ENCODE measurements at places on chromosomes 11 and 22.

DNA sequence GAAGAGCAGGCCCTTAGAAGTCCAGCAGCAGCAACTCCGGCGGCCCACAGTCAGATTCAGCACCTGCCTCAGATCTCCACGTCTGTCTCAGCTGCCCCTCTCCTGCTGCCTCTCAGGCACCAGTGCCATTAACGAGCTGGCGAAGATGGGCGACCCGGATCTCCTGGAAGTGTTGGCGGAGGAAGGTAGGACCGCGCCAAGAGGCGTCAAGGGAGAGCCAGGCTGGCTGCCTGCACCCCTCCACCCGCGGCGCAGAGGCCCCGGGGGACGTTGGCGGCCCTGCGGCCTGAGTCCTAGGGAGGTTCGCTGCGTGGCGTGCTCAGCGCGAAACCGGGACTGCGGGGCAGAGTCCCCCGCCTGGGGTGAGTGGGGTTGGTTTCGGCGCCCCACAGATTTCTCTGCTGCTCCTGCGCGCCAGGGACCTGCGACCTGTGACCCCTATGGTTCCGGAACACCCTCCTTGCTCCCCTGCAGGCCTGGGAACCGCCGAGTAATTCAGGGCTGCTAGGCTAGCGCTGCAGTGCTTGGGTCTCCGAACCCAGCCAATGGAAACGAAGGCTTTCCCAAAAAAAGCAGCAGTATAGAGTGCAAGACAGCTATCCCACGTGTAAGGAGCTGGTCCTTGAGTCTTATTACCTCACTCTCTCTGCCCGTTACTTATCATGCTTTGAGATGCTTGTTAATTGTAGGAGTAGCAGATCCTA, 615 bp downstream of the ANO5 start:
- DNase-seq = no peak

DNA sequence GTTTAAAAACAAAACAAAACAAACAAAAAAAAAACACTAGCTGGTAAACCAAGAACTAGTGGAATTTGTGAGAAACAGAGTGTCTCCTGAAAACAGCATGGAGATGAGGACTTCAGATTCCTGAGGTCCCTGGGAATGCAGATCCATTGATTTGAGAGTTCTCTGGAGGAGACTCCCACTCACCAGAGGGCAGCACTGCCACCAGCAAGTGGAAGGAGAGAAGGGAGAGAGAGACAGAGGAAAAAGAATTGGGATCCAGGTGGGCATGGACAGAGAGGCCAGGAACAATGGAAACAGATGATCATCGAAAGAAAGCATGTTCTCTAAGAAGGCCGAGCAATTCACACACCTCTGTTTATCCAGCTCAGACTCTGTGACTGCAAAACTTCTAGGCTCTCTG, 31.8 kb downstream of the ETS1 start:
- DNase-seq = peak; percentile 19

GRCh38 chr11:104999721-105000120, 23.2 kb downstream of the CASP5 start:
- DNase-seq = no peak

DNA sequence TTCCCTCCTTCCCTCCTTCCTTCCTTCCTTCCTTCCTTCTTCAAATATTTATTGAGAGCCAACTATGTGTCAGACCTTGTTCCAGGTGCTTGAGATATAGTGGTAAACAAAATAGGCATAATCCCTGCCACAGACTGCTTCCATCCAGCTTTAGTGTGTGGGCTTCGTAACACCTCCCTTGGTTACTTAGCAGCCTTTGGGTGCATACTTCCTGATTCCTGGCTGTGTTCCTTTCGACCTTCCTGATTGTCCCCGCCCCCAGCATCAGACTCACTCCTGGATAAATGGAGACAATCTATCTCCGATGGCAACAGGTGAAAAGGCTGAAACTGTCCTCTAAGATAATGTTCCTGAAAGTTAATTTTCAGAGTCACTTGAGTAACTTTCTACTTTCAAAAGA, 13.5 kb downstream of the CCDC81 start:
- DNase-seq = no peak

GRCh38 chr11:37613031-37613430, 1015.0 kb upstream of the RAG2 start:
- peak; percentile 40 for DNase-seq

DNA sequence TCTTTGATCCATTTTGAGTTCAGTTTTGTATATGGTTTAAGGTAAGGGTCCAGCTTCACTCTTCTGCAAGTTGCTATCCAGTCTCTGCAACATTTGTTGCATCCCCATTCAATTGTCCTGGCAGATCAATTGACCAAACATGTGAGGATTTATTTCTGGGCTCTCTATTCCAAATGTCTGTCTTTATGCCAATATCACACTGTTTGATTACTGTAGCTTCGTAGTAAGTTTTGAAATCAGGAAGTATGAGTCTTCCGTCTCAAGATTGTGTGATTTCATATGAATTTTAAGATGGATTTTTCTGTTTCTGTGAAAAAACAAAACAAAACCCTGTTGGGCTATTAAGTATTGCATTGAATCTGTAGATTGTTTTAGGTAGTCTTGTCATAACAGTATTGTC, 17.0 kb downstream of the APLP2 start:
- DNase-seq = no peak

- DNase-seq = no peak
These were observed 53.4 kb upstream of the SESN3 start for GRCh38 chr11:95284057-95285052.

DNA sequence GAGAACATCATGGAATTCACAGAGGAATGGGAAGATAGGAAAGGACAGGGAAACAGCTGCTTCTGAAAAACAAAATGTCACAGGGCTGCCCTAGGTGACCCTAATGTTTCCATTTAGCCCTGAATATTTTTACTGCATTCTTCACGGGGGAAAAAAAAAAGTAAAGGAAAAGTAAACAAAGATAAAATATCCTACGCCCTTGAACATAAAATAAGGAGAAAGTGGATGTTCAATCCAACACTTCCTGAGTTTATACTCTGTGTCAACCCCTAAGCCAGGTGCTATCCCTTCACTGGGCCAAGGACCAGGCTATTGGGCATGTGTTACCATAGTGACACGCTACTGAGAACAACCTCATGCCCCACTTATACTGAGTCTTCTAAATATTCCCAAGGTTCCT, 84.7 kb downstream of the FAM76B start:
- DNase-seq = no peak

DNA sequence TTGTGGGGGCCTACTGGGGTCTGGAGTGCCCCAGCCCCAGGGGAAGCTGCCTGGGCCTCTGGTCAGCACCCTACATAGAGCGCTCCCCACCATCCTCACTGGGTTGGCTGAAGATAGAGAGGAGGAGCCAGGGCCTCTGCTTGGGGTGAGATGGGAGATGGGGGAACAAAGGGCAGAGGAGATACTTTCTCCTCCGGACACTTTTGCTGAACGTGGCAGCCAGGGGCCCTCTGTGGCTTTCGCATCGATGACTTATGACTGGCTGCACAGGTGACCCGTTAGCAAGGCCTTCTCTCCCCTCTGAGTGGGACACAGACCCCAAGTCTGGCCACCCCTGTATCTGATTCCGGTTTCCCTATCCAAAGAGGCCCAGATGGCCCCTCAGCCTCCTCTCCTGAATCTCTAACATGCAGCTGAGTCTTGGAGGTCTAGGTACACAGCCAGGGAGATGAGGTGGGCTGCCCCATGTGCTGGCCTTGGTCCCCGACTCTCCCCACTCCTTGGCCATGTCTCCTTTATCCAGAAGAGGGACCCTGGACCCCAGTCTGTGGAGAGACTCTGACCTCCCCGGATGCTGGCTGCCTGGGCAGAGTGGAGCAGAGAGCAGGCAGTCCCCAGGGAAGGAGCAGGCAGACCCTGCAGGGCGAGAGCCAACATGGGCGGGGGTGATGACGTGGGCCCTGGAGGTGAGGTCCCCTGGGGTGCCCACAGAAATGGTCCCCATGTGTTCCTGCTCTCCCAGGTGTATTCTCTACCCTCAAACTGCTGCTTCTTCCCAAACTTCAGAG, 59.3 kb upstream of the NECTIN1 start:
- DNase-seq = no peak

- DNase-seq = no peak
These were observed 11.6 kb downstream of the TST start for GRCh38 chr22:37007651-37008050.

GRCh38 chr22:30337461-30337778, 10.7 kb upstream of the TBC1D10A start:
- no peak for DNase-seq

DNA sequence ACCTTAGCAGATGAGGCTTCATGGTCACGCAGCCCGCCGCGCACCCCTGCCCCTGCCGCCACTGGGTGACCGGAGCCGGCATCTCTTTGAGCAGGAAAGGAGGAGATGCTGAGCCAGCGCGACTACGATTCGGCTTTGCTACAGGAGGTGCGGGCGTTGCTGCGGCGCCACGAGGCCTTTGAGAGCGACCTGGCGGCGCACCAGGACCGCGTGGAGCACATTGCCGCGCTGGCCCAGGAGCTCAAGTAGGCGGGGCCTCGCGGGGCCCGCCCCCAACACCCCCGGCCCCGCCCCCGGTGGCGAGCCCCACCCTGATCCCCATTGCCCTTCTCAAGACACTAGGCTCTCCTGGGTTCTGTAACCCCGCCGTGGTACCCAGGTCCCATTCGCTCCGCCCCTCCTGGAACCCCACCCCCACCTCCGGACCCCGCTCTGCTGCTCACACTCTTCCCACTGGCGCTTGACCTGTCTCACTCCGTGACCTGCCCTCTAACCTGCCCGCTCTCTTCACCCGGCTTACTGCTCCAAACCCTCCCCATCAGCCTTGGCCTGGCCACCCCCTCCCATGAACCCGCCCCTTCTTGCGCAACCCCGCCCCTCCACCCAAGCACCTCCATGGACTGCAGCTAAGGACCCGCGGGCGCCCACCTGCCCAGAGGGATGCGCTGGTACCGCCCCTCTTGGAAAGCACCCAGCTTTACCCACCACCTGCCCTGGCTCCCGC, 9.1 kb downstream of the CTSF start:
- DNase-seq = no peak

GRCh38 chr11:119635041-119635740, 93.8 kb downstream of the NECTIN1 start:
- no peak for DNase-seq

DNA sequence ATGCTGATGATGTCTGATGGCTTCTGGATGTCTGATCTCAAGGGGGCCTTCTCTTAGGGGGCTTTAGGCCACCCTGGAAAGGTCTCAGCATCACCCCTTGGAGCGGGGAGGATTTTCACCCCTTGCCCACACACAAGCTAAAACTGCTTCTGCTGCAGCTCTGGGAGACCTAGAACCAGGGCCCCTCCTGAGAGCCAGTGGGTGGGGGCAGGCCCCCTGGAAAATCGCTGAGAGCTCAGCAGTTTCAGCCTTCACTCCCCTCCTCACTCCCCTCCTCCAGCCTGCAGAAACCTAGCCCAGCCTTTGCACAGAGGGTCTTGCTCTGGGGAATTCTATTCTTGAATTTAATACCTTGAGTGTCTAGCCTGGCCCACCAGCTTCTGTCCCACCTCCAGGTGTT, 17.2 kb downstream of the CD6 start:
- no peak for DNase-seq

GRCh38 chr11:128236506-128237498, 350.6 kb downstream of the ETS1 start:
- DNase-seq = no peak

DNA sequence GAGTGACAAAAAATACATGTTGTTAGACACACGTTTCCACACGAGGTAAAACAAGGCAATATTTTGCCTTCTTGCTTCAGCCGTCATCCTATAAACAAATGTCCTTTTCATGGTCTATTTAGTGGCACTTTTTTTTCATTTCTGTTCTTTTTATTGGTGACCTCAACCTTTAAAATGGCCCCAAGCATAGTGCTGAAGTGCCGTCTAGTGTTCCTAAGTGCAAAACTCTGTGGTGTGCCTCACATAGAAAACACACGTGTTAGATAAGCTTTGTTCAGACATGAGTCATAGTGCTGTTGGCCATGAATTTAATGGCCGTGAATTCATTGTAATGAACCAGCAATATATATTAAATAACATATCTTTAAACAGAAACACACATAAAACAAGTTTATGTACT, 15.6 kb downstream of the OVCH2 start:
- DNase-seq = no peak

GRCh38 chr11:2672553-2673249, 27.1 kb downstream of the KCNQ1OT1 start:
- no peak for DNase-seq
